ENCODE measurements at places on chromosomes 6 and 20. TPM values are rescaled to one million over a fixed set of nuclear protein-coding genes. Genes with fewer than 3 reads are reported as not detected.

CALHM4 gene
- not detected for total RNA-seq

SLC22A2 gene
- total RNA-seq: 3.9 TPM

SLC26A8 gene
- not detected for total RNA-seq

TINAG gene
- 2.9 TPM for total RNA-seq

DEFB124 gene
- total RNA-seq: not detected

GPR6 gene
- total RNA-seq: not detected

TCF21 gene
- not detected for total RNA-seq

C20orf144 gene
- total RNA-seq: not detected
